ENCODE measurements at places on chromosomes 2 and 18.

DNA sequence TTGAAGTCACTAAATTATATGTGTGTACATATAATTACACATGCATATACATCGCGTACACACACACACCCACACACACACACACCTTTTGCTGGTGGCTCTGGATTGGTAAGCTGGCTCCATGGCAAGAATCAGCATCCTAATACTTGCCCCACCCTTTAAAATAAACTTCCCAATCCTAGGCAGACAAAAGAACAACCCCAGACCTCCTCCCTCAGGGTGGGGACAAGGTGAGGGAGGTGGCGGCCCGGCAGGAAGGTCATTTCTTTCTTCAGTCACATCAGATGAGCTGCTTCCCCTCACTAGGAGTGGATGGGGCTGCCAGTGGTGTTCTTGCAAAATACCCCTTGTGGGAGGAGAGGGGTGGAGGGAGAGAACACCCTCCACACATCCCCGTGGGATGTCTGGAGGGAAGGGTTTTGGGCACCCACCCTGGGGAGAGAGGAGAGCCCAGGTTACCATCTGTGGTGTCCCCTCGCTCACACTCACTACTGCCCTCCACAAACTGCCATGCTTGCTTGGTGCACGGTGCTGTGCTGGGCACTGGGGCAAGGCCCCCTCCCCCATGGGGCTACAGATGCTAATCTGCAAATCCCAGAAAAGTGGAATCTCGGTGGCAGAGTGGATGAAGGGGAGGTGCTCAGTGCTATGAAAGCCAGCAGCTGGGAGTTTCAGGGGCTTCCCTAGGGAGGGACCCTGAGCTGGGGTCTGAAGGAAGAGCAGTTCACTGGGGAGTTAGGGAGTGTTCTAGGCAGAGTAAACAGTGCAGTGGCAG, 64.0 kb downstream of the ODC1 start:
- no peak for DNase-seq

DNA sequence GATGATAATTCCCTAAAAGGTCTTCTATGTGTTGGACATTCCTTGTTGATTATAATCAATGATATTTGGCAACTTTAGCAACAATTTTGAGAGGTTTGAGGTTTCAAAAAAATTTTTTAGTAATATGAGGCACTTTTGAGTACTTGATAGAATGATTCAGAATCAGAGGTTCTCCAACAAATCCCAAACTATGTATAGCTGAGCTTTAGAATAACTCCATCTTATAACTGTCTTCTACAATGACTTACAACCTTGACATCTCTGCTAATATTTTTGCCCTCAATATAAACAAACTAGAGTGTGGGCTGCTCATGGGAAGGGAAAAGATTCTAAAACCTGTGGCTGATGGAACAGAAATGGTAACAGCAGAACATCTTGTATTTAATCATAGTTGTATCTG, 21.5 kb upstream of the SERPINB7 start:
- DNase-seq: no peak

DNA sequence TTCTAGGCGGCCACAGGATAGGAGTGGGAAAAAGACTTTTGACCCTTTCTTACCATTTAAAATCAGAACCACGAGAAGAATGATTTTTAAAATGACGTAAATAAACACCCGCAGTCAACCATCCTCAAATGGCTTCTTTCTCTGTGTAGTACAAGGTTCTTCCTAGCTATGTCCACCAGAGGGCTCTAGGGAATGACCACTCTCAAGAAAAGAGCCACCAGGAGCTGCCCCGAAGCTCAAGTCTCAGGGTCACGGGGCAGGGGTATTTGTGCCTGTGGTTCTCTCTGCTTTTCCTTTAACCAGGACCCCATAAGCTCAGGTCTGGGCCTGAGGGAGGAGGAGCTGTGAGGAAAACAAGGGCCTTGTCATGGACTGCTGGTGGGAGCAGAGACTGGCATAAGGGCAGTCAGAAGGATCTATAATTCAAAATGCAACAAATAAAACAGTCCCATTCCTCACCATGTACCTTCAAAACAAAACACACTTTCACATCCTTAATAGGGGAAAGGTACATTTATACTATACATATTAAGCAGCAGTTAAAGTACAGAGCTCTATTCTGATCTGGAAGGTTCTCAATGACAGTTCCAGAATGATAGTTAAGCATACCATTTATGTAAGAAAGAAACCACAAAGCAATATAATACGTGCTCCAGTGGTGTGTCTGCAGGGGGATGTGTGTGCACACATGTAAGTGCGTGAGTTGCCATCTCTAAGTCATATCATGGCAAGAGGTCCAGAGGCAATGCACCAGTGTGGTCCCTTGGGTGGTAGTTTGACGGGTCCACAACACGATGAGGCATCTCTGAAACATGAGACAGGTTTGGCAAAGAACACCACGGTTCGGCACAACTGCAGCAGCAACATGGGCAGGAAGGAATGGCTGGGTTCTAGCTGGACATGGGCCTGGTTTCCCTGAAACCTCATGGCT, 18.6 kb downstream of the LYPD1 start:
- DNase-seq: no peak

- DNase-seq: no peak
Measured at GRCh38 chr2:206424134-206424533, 19.2 kb upstream of the ADAM23 start.

GRCh38 chr2:8548065-8548618, 133.7 kb upstream of the ID2 start:
- no peak for DNase-seq

DNA sequence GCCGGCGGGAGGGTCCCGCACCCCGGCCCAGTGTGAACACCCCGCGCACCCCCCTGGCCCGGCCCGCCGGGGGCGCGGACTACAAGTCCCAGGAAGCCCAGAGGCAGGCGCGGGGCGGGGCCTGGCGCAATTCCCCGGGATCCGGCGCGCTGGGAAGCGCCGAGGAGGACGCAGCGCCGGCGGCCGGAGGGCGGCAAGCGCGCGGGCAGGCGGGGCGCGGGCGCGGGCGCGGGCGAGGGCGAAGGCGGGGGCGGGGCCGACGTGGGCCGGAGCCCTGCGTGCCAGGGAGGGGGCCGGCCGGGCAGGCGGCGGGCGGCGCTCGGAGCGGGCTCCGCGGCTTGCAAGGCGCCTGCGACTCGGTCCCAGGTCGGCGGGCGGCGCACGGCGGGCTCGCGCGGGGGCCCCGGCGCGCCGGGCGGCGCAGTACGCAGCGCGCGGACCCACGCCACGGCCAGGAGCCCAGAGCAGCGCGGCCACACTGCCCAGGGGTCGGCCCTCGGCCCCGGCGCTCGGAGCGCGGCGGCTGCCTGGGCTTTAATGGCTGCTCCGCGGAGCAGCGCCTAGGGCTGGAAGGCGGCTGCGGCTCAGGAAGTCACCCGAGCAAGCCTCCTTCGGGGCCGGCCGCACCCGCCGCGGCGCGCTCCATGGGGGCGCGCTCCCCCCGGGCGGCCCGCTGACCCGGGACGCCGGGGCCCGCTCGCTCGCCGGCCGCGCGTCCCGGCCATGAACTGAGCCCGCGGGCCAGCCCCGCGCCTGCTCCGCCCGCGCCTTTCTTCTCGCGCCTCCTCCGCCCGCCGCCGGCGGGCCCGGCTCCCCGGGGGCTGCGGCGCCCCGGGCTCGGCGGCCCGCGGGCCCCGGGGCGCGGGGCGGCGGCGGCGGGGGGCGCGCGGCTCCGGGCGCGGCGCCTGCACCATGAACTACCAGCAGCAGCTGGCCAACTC, at the start of gene AGAP1:
TSS of gene AGAP1 (plus strand) at position 269 of the 941 bp plus-strand sequence.
- peak; percentile 85 for DNase-seq

DNA sequence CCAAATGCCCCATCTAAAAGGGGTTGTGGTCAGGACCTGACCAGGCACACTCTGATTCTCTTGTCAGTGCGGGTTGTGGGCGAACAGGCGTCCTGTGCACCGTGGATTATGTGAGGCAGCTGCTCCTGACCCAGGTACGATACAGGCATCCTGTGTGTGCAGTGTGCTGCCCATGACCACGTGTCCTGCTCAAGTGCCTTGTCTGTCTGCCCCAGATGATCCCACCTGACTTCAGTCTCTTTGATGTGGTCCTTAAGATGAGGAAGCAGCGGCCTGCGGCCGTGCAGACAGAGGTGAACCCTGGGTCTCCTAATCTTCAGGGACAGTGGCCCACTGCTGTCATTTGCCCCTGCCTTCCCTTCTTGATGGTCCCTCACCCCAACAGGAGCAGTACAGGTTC, 14.6 kb downstream of the PTPN18 start:
- no peak for DNase-seq

DNA sequence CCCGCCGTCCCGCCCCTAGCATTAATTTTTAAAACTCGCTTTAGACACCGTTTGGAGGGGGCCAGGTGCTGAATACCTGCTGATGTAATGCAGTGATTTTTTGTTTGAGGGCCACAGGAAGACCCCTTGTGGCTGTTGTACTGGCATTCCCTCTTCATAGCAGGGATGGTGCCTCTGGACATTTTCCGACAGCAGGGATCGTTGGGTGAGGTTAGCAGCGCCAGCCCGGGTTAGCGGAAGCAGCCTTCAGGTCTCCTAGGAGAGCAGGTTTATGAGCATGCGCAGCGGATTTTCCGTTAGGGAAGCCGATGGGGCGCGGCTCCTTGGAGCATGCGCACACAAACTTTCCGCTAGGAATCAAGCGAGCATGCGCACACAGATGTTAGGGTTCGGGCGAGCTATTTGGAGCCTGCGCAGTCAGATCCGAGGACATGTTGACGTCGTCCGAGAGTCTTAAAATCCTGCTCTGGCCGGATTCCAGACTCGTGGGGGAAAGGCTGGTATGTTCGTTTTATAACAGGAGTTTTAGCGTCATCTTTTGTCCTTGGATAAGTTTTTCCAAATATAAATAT, 17.2 kb upstream of the C2orf74 start:
- peak; percentile 99 for DNase-seq

GRCh38 chr2:230318190-230319121, 8.5 kb upstream of the SP140L start:
- DNase-seq: no peak

DNA sequence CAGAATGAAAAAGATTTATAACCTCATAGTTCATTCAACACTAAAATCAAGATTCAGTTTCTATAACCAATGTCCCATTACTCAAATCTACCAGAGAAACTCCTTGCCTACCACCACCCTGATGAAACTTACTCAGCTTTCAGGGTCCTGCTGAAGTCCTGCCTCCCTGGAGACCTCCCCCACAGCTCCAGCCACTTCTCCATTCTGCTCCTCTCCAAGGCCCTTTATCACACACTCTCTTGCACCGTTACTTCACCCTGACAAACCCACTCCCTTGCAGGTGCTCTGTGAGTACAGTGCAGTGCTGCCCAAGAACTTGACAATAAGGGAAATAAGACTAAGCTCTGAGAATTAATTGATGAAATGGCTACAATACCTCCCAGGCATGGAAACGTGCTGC, 83.5 kb upstream of the CDCA7 start:
- no peak for DNase-seq

- no peak for DNase-seq
Measured at GRCh38 chr2:65364986-65365733, 67.2 kb downstream of the SPRED2 start.

DNA sequence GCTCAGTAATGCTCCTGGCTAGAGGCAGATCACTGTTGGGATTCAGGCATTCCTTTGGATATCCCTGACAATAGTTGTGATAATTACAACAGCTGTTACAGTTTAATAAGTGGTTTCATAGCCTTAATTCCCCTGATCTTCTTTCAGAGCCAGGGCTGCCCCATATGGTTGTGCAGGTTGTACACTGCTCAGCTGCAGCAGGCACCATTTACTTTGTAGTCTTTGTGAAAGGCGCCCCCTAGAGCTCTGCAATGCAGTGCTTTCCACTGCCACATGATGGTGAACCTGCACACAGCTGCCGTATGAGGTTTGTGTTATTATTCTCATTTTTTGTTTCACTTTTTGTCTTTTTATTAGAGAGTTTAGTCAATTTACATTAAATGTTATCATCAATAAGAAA, 239.1 kb downstream of the KCNS3 start:
- peak; percentile 44 for DNase-seq

- DNase-seq: peak; percentile 57
Measured at GRCh38 chr18:76496194-76496890, 1.3 kb upstream of the ZNF516 start.

DNA sequence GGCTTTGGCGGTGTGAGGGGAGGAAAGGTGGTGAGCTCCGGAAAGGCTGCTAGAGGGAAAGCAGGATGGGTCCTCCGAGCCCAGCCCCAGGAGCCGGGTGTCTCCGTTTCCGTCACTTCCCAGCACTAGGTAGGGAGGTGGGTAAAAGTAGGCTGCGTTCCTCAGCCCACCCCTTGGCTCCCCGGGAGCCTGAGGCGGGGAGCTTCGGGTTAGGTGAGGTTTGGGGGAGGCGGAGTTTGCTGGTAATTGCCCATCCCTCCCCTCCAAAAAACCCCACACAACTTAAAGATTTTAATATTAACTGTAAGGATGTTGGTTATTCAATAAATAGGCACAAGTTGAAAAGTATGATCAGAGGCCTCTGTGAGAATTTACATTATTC, 552 bp upstream of the ATF2 start:
- no peak for DNase-seq

GRCh38 chr18:77524909-77525308, 275.3 kb downstream of the GALR1 start:
- no peak for DNase-seq

DNA sequence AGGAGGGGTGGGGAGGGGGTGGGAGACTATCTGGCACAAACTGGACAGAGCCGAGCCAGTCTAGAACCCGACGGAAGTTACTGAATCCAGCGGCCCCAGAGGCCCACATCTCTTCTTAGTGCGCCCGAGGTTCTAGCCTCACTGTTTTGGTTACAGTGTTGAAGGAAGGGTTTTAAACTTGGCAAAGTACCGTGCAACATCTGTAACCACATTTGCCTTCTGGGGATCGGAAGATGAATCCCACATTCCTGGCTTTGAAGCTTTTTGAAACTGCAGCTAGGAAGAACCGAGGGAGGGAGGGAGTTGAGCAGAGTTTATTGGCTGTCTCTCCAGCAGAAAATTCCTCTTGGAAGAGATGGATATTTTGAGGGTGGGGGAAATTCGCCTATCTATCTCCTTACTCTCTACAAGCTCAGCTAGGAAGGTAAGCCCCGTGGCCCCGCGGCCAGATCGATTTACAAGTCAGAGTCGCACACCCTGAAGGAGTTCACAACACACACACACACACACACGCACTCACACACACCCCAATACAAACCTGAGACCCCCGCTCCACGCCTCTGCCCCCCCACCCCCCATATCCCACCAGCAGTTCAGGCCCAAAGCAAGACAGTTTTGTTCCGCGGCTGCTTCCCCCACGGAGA, 1.0 kb downstream of the ACVR1 start:
- peak; percentile 83 for DNase-seq

DNA sequence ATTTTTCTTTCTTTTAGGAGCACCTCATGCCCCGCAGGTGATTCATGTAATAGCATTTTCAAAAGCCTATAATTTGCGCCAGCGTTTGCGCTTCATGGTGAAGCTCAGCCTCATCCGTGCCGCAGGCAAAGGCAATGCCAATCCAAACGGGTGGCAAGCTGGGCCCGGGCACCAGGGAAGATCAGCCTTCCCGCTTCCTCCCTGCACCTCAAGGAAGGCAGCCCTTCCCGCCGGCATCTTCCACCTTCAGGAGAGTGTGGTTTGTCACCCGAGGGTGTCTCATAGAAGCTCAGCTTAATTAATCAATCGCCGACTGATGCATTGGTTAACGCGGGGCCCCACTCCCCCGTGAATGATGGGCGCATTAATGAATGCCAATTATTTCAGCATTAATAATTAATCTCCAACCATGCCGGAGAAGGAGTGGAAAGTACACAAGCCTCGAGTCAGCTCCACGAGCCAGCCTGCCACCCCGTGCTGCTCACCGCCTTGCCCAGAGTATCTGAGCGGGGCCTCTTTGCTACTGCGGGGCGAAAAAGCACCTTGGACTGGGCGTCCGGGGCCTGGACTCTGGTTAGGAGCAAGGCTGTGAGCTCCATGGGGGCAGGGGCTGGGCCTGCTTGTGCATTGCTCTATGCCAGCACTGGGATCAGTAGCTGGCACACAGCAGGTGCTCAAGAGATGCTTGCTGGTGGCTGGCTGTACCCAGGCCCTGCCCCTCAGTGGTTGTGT, 13.0 kb downstream of the INHBB start:
- no peak for DNase-seq

All from cardiac fibroblast (primary cell).